ENCODE measurements at places on chromosomes 1 and 21.

- DNase-seq = no peak
Measured at GRCh38 chr1:218347336-218347722, 2.2 kb downstream of the TGFB2 start.

DNA sequence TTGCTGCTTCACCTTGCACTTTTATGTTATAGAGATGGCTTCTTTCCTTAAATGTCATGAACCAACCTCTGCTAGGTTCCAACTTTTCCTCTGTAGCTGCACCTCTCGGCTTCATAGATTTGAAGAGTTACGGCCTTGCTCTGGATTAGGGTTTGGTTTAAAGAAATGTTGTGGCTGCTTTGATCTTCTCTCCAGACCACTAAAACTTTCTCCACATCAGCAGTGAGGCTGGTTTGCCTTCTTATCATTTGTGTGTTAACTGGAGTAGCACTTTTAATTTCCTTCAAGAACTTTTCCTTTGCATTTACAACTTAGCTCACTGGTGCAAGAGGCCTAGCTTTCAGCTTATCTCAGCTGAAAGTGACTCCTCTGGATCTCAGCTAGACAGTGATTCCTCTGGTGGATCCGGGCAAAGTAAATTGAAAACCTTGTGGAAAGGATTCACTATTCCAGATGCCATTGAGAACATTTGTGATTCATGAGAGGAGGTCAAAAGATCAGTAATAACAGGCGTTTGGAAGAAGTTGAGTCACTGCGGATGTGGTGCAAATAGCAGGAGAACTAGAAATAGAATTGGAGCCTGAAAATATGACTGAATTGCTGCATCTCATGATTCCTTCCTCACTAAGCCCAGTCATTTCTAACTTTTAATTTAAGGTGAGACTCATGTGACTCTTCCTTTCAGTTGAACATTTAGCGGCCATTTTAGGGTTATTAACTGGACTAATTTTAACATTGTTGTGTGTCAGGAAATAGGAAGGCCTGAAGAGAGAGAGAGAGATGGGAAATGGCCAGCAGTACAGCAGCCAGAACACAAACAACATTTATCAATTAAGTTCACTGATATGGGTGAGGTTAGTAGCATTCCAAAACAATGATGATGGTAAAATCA is 16.2 kb upstream of the RGS1 start:
- peak; percentile 80 for DNase-seq

DNA sequence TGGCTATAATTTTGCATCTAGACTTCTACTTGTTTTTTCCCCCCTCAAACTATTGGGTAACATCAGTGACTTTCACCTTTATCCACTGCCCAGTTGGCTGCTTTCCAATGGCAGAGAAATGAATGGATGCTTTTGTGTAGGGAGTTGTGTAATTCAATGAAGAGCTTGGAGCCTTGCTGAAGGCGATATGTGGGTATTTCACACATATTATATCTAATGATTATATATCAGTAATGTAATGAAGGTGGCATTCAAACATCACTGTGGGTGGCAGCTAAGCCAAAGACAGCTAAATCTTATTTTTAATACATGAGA is 81.2 kb downstream of the TGFB2 start:
- no peak for DNase-seq

GRCh38 chr1:172609528-172609927 is 49.4 kb upstream of the FASLG start:
- DNase-seq = peak; percentile 38

GRCh38 chr21:45533361-45533845 is 8.8 kb downstream of the SLC19A1 start:
- DNase-seq = no peak

- DNase-seq = no peak
Measured at GRCh38 chr1:3468236-3469103, 14.0 kb downstream of the ARHGEF16 start.

GRCh38 chr1:244354810-244355278 is 96.9 kb downstream of the ADSS2 start:
- no peak for DNase-seq

- no peak for DNase-seq
Measured at GRCh38 chr1:112472142-112472541, 36.6 kb upstream of the WNT2B start.

- DNase-seq = no peak
Measured at GRCh38 chr21:42632336-42632751, 21.1 kb upstream of the PDE9A start.

GRCh38 chr1:182198006-182198605 is 136.6 kb upstream of the ZNF648 start:
- DNase-seq = no peak

DNA sequence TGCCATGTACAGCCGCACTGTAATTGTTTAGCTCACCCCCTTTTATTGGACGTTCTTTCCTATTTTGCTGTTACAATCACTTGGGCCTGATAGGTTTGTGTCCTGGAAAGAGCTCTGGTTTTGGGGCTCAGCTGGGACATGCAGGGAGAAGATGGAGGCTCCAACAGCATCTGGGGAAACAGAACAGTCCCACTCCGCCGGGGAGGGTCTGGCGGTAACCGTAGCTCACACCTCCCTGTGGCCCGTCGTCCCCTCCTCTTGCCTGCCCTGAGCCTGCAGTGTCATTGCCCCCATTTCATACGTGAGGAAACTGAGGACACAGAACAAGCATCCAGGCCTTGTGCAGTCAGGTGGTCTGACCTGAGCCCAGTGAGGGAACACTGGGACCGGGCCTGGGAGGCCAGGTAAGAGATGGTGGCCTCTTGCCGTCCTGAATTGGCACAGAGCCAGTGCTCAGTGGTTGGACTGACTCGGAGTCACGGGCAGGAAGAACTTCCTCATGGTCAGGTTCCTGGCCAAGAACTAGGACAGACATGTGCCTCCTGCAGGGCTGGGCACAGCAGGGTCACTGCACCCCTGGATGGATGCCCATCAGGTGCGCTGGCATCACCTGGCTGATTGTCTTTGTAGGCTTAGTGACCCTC is 41.8 kb downstream of the S100B start:
- no peak for DNase-seq

DNA sequence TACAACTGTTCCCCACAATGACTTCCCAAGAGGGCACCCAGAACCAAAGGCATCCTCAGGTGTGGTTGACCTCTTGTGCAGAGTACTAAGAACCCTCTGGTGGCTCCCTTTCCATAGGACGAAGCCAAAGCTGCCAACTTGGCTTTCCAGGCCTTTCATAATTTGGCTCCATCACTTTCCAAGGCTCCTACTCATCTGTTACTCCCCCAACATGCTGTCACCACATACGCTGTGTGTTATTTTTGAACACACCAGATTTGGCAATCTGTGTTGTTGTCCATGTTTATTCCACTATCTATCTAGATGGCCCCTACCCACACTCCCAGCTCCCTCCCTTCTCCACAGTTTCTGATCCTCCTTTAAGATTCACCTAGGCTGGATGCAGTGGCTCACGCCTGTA is 10.2 kb upstream of the NKAIN1 start:
- no peak for DNase-seq

DNA sequence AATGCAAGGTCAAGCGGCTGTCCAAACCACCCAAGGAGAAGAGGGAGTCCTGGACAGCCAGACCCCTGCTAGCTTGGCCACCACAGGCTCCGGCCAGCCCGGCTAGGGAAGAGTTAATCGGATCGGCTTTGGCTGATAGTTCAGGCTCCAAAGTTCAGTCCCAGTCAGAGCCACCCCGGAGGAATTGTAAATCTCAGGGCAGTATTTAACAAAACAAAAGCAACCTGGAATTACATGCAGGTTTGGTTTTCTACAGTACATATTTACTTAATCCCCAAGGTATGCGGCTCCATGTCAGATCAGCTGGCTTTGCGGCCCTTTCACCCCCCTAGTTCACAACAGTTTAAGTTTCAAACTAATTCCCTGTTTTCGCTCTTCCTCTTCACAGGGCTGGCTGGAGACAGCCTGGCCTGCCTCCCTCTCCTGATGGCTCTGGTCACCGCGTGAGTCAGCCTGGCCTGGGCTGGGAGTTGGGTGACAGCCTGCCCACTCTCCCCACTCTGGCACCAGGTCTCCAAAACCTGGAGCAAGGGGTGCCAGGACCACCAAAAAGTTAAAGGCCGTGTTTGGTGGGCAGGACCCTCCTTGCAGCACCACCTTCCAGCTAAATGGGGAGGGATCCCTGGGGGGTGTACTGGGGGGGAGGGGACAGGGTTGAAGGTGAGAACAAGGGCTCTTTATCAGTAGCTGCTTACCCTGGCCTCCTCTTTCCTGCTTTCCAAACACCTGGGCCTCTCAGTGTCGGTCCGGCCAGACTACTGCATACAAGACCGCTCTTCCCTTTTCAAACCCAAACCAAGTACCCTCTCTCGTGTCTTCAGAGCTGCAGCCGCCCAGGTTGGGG is 1.9 kb downstream of the DHRS3 start:
- DNase-seq = no peak

- peak; percentile 14 for DNase-seq
Measured at GRCh38 chr1:179879797-179880196, 2.2 kb upstream of the TOR1AIP2 start.

DNA sequence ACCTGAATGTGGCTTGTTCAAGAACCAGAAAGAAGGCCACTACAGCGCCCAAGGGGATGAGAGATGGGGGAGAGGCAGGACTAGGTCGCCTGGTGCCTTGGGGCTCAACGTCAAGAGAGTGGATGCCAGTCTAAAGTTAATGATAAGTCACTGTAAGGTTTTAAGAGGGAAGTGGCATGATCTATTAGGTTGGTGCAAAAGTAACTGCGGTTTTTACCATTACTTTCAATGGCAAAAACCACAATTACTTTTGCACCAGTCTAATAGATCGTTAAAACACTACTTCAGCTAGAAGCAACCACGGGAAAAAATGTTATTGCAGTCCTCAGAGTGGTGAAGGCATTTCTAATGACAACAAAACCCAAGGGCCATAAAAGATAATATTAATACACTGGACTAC is 2.6 kb upstream of the GJB3 start:
- DNase-seq = no peak

- no peak for DNase-seq
Measured at GRCh38 chr1:110070671-110071242, at the start of gene ALX3. Gene ALX3 (minus strand): TSS chr1:110070672. CDS start chr1:110070612, 60 bp downstream.

GRCh38 chr1:65045022-65045817 is 78.9 kb upstream of the JAK1 start:
- DNase-seq = no peak

- no peak for DNase-seq
Measured at GRCh38 chr1:96416701-96417444, 304.7 kb upstream of the PTBP2 start.

DNA sequence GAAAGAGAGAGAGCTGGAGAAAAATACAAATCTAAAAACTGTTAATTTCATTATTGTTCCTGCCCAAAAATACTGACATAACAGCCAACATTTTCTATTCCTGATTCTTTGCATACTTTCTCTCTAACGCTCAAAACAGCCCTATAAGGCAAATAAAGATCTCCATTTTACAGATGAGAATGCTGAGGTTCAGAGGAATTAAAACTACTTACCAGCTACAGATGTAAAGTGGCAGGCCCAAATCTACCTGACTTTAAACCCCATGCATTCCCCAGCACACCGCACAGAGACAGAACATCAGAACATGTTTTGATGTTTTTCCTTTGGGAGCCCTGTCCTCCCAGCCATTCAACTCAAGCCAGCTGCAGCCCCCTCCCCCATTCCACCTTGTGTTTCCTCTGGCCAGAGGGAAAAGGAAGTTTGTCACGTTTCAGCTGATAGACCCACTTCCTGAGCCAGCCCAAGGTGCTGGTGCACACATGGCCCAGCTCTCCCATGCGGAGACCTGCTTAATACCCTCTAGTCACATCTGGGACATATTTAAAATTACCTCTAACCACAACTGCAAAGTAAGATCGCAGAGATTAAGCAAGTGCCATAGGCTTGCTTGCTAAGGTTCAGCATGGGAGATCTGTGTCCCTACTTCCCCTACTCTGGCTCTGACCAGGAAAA is 133.1 kb upstream of the NFIA start:
- DNase-seq = no peak

DNA sequence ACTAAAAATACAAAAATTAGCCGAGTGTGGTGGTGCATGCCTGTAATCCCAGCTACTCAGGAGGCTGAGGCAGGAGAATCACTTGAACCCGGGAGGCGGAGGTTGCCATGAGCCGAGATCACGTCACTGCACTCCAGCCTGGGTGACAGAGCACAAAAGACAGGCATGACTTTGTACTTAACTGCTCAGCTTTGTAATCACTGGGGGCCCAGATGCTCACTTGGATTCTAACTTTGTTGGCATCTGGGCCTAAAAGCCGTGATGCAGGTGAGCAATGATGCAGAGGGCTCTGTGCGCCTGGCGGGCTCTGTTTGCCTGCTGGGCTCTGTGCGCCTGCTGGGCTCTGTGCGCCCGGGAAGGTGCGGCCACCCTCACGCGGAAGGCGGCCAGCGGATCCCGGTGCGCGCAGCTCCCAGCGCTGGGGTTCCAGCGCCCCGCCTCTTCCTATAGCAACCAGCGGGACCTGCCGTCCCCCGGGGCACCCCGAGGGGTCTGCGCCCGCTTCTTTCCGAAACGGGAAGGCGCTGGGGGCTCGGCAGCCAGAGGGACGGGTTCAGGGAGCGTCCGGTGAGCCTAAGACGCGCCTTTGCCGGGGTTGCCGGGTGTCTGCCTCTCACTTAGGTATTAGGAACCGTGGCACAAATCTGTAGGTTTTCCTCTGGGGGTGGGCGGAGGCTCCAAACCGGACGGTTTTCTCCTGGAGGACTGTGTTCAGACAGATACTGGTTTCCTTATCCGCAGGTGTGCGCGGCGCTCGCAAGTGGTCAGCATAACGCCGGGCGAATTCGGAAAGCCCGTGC is 31.7 kb downstream of the PRMT2 start:
- peak; percentile 11 for DNase-seq

DNA sequence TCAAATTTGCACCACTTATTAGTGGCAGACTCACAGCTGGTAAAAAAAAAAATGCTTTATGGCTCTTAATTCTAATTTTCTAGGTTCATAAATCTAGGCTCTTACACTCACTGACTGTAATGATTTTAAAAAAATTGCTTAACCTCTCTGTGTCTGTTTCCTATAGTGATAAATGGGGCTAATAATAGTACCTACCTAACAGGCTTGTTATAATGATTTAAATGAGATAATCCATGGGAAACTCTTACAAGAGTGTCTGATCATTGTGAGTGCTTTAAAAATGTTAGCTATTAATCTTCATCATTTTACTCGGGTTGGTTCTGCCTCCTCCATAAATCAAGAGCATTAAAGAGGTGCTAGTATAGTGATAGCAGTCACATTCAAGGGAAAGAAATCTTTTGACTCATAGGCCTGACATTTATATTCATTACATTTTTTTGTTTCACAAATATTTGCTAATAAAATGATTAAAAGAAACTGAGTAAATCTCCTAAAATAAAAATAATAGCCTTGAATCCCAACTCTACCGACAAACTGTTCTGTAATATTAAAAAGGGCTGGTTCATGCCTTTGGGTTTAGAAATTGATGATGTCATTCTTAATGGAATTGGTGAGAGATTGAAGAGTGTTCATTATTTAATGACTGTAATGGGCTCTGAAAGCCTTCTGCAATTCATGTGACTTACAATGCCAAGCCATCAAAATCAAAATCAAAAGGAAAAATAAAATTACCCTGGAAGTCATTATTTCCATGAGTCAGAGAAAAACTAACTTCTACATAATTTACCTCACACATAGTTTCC is 93.9 kb upstream of the PALMD start:
- DNase-seq = no peak

DNA sequence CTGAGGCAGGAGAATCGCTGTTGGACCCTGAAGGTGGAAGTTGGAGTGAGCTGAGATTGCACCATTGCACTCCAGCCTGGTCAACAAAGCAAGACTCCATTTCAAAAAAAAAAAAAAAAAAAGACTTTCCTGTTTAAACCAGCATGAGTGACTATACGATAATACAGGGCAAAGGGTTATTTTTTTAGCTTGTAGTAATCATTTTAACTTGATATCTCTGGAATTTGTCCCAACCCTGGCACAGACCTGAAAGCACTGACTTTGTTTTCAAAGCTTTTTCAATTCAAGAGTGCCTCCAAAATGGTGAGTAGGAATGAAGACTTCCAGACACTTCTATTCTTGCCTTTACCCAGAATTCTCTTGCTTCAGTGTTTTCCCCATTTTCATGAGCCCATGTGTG is 4.4 kb upstream of the TMCO2 start:
- DNase-seq = no peak
